Fibroblast of the aortic adventitia (primary cell): ENCODE measurements at places on chromosomes 6 and 20.

GRCh38 chr20:50543326-50543725, 33.1 kb downstream of the PTPN1 start:
- DNase-seq: no peak

DNA sequence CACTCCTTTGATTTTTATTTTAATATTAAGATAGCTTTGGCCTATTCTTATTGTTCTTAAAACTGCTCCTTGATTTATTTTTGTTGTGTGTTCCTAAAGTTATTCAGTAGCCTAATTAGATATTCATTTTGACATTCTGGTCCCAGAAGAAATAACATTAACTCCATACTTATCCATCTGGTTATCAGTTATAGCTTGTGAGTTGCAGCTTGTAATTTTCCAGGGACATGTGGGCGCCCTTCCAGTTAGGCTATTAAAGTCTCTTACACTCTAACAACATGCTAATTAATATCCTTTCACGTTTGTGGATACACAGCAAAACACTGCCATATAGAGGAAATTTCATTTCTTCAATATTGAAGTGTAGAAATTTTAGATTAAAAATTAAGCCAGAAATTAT, 987.5 kb downstream of the HACE1 start:
- no peak for DNase-seq

- DNase-seq: no peak
These were observed 21.4 kb upstream of the PI16 start for GRCh38 chr6:36933102-36933501.

GRCh38 chr6:153634416-153634815, 404.6 kb upstream of the OPRM1 start:
- DNase-seq: no peak
